Activated CD8-positive, alpha-beta memory T cell treated with anti-CD3 and anti-CD28 coated beads, Interleukin-2, amount 10 ng/mL, durations not matched to agents 7 days and 5 days (primary cell): ENCODE measurements at places on chromosomes 1 and 21.

DNA sequence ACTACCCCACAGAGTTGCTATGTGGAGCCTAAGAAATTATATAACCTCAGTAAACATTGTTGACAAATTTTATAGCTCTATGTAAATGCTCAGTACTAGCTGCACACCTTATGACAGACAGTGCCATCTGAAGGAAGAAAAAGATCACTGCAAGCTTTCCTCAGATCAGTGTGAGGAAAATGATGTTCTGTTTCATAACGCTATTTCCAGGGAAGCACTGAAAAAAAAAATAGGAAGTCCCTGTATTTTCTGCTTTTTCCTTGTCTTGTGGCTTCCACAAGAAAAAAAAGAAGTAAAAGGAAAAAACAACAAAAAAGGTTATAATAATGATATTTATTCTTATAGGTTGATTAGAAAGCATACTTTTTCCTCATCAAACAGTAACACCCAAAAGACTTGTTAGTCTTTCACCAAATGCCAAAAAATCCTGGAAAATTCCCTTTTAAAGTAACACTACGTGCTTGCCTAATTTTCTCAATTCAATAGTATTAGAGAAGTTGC lies 23.2 kb downstream of the LYST start:
- no peak for DNase-seq

DNA sequence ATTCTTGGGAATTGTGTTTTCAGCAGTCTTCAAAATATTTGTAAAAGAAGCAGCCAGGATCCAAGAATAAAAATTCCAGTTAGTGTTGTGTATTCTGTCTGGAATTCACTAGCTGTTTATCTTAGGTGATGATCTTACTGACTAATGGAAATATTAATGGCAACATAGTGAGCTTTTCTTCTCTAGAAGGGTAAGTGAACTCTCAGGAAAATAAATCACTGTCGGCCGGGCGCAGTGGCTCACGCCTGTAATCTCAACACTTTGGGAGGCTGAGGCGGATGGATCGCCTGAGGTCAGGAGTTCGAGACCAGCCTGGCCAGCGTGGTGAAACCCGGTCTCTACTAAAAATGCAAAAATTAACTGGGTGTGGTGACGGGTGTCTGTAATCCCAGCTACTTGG lies 87.4 kb upstream of the KIF1B start:
- DNase-seq: no peak

DNA sequence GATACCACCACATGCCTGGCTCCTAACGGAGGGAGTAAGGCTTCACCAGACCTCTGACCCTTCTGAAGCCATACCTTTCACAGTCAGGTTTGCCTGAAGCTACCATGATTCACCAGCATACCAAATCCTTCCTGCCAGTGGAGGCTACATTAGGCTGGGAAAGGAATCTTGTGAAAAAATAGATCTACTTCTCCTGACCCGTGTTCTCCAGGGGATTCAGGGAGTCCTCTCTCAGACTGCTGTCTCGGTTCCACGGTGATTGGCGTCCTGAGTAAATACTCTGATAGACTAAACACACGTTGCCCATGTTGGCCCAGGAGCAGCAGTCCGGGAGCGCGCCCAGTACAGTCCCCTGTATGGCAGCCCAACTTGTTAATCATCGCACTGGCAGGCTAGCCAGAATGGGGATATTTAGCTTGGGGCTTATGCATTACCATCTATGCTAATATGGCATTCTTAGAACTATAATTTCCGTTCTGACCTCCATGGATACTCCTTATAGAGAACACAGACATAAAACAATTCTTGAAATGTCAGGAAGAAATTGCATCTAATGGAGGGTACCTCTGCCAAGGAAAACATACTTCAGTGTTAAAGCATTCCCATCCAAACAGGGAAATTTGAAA lies 173.2 kb downstream of the ROR1 start:
- DNase-seq: no peak

- no peak for DNase-seq
Measured at GRCh38 chr1:234310460-234310817, 62.8 kb upstream of the COA6 start.

GRCh38 chr1:36831186-36831810 lies 203.0 kb downstream of the GRIK3 start:
- DNase-seq: no peak

DNA sequence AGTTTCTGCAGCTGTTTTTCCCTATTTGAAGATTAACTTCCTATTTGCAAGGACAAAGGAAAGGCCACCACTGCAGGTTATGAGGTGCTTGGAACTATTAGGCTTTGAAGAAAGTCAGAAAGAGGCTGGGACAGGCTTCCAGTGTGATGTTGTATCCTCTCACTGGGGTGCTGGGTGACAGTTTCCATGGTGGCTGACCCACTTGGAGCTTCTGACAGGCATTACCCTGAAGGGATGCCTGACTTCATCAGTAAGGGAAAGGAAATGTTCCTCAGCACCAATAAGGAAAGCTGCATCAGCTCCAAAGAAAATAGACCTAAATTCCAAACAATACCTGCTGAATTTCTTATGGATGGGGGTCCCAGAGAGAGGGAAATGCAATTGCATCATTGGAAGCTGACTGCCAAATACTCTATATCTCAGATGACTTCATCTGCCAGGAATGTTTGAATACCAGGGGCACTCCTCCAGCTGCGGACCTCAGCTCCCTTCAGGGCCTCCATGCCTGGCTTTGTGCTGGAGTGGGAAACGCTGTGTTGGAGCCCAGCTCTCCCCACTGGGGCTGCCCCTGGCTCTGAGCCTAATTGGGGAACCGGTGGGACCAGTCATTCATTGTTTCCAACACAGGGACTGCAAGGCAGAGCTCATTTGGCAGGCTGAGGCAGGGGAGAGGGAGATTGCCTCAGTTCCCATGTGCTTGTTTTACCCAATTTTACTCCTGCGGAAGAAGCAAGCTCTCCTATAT lies 76.6 kb downstream of the RGL1 start:
- DNase-seq: no peak

DNA sequence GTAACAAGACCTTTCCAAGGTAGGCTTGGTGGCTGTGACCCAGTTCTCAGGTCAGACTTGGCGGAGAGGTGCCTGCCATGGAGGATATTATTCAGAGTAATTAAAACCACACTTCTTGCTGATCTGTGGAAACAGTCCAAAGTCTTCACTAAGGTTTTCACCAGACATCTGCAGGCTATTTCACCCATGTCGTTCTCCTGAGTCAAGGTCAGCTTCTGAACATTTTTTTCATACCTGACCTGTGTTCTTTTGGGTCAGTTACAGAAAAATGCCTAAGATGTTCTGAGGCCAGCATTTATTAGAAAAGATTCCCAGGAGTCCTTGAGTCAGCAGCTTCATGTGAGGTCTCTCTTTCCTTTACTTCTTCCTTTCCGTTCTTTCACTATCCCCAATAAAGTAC lies 54.9 kb downstream of the RGL1 start:
- no peak for DNase-seq

- DNase-seq: no peak
Measured at GRCh38 chr1:151003180-151003579, 3.5 kb downstream of the MINDY1 start.

GRCh38 chr1:58041621-58042020 lies 504.9 kb downstream of the OMA1 start:
- DNase-seq: no peak

GRCh38 chr1:201905234-201905890 lies 16.7 kb downstream of the SHISA4 start:
- peak; percentile 74 for DNase-seq

DNA sequence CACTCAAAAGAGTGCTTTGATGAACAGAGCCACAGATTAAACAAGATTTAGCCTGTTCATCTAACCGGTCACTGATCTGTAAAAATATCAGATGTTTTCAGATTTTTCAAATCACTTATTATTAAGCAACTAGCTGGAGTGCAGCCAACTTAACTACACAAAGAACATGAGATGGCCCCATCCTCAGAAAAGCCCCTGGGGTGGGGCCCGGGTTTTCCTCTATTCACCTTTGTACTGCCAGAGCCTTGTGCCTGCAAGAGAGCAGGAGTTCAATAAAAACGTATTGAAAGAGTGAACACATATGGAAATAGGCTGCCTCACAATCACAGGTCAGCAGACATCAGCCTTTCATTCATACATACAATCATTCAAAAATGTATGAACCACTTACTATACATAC lies 516.1 kb downstream of the OMA1 start:
- DNase-seq: no peak

GRCh38 chr1:61910035-61910434 lies 167.8 kb downstream of the PATJ start:
- DNase-seq: no peak

DNA sequence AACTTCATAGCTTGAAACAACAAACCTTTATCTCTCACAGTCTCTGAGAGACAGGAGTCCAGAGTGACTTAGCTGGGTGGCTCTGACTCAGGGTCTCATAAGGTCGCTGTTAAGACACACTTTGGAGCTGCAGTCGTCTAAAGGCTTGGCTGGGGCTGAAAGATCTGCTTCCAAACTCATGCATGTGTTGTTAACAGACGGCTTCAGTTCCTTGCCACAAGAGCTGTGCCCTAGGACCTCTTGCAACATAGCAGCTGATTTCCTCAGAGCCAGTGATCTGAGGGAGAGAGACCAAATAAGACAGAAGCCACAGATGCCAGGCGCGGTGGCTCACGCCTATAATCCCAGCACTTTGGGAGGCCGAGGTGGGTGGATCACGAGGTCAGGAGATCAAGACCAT lies 176.8 kb downstream of the DISC1 start:
- DNase-seq: no peak

GRCh38 chr1:237303929-237304328 lies 261.9 kb downstream of the RYR2 start:
- DNase-seq: no peak

DNA sequence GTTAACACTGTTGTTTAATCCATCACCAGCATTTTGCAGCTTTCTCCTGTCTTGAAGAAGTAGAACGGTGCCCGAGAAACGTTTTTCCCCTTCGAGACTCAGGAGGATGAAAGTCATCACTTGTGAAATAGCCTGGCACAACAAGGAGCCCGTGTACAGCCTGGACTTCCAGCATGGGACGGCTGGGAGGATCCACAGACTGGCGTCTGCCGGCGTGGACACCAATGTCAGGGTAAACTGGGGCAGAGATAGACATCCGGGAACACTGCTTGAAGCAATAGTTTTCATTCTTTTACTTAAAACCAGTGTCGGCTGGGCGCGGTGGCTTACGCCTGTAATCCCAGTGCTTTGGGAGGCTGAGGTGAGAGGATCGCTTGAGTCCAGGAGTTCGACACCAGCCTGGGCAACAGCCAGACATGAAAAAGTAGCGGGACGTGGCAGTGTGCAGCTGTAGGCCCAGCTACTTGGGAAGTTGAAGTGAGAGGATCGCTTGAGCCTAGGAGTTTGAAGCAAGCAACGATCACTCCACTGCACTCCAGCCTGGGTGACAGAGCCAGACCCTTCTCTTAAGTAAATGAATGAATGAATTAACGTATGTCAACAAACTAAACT lies 945 bp downstream of the CHAF1B start:
- no peak for DNase-seq

DNA sequence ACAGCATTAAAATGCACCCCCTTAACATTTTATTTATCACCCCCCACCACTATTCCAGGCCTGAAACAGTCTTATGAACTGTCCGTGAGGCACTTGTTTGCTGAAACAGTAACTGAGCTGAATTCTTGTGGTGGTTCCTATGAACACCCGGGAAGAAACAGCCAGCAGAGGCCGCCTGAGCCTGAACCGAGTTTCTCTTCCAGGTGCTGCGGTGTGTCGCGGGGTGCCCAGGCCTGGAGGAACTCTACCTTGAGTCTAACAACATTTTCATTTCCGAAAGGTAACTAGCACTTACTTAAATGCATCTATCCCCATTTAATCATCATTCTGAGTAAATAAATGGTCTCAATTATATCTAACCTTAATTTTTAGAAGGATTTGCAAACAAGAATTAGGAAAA lies 66.8 kb downstream of the TBCE start:
- DNase-seq: no peak

- DNase-seq: no peak
Measured at GRCh38 chr1:71087060-71087459, 6.2 kb upstream of the ZRANB2 start.

DNA sequence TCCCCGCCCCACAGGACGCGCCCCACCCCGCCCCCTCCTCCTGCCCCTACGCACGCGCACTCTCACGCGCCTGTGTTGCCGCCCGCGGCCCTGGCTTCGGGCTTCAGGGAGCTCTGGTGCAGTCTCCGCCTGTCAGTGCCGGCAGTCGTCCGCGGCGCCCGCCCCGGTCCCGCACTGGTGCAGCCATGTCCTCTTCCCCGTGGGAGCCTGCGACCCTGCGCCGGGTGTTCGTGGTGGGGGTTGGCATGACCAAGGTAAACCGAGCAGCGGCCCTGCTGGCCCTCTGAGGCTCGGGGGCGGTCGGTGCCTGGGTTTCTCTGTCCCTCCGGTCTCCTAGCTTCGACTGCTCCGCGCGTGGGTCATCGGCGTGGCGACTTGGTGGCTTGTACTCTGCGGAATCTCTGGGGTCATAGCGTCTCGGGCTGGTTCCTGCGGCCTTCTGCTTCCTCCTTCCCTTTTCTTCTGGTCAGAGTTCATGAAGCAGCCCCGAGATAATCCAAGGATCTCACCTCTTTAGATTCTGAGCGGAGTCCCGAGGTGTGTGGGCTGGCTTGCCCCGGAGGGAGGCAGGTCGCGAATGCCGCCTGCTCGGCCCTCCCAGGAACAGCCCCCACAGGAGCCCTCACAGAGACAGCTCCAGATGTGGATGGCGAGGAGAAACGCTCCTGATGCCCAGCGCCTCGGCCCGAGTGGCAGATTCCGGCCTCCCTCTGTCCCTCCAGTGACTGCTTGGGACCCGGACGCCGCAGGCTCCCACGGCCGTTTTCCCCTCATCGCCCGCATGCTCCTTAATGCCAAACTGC lies at the start of gene SCP2:
SCP2 (plus strand) TSS at position 65 of the 803 bp plus-strand sequence; CDS start at position 186, 121 bp downstream.
- peak; percentile 78 for DNase-seq

DNA sequence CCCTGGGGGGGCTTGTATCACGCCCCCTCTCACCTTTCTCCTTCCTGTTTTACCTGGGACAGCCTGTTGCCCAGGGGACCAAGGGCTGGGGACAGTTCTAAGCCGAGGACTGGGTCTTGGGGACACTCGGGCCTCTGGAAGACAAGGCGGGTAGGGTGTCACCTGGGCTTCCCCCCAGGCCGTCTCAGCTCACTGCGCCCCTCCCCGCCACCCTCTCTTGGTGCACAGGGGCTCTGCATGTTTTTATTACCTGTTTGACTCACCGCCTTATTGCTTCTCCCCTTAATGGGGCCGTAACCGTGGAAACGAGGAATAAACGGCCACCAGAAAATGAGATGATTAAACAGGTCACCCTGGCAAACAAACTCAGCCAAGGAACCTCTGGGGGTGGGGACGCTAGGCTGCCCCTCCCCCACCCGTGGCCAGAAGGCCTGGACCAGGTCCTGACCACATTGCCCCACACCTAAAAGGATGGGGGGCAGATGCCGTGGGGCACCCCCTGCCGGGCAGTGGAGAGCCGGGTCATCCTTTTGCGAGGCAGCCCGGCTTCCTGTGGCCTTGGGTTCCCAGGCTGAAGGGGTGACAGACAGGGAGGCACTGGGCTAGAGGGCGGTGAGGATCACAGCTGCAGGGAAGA lies 109.9 kb downstream of the CASZ1 start:
- no peak for DNase-seq

DNA sequence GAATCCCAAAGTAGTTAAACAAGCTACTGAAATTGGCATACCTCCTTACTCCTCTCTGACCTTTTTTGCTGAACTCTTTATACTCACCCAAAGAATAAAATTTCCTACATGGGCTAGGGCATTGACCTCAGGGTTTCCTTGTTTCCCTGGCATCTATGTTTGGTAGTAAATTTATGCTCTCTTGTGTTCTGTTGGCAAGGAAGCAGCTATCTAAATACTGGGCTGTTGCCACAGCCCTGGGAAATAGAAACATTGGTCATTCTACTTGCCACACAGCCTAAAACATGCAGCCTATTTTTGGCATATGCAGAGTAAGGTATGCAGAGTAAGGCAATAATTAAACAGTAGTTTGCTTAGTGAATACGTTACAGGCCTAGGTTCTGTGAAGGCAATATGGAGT lies 351.4 kb downstream of the HLX start:
- DNase-seq: no peak
